ENCODE measurements at places on chromosomes 7 and 10.

GRCh38 chr7:88664630-88665233, 94.8 kb upstream of the ZNF804B start:
- no peak for DNase-seq

DNA sequence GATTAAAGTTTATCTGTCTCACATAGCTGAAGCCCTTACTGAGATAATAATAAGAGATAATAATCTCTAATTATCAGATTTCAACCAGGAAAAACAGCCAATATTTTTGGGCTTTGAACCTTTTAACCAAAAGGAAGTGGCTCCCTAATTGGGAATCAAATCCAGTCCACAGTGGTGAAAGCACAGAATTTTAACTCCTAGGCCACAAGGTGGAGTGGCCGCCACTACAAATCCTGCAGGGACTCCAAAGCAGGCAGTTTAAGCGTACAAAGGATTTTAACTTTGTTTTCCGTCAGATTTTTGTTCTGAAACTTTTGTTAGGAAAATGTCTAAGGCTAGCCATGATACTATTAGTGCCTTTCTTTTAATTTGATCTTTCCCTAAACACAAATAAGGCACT, 99.6 kb upstream of the CCNY start:
- DNase-seq: no peak

DNA sequence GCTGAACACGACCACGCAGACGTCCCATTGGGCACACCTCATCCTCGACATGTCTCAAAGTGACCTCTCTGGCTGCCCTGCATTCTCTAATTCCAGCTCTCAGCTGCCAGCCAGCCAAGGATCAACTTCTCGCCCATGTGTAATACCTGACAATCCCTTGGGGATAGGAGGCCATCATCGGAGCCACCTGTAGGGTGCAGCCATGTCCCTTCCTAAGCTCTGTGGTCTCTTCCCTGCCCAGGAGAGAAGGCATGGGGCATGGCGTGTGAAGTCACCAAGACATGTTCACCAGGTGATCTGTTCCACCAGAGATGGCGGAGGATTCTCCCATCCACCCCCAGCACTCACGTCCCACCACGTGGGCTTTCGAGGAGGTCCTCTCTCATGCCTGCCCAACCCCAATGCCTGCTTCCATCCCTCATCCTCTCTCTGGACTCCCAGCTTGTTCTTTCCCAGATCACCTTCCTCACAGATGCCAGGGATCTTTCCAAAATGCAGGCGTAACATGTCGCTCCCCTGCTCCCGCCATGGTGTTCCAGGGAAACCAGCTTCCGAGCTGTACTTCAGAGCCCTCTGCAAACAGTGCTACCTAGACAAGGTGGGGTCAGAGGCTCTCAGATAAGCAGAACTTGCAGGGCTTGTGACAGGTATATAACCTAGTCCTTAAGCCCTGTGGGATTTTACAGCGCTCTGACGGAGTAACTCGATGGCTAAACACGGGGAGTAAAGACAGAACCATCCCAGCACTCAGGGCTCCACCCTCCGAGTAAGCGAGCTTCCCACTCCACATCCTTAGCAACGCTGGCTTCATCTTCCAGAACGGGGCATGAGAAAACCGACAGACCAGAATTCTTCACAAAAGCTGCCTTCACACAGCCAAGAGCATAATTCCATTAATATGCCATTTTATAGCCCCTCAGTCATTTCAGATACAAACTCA, 41.1 kb downstream of the BRI3 start:
- no peak for DNase-seq

DNA sequence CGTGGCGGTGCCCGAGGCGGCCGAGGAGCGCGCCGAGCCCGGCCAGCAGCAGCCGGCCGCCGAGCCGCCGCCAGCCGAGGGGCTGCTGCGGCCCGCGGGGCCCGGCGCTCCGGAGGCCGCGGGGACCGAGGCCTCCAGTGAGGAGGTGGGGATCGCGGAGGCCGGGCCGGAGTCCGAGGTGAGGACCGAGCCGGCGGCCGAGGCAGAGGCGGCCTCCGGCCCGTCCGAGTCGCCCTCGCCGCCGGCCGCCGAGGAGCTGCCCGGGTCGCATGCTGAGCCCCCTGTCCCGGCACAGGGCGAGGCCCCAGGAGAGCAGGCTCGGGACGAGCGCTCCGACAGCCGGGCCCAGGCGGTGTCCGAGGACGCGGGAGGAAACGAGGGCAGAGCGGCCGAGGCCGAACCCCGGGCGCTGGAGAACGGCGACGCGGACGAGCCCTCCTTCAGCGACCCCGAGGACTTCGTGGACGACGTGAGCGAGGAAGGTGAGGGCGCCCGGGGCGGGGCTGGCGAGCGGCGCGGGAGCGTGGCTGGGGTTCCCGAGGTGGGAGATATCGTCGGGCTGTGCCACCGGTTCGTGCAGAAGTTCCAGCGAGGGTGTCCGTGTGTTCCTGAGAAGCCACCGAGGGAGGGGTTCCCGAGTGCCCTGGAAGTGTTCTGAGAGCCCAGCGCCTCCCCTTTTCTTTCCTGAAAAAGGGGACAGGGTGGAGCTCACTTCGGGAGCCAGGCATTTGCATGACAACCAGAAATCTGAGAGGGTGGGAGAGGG, 495 bp downstream of the EIF3B start:
- DNase-seq: no peak

- no peak for DNase-seq
These were observed 59.3 kb upstream of the EXOC6 start for GRCh38 chr10:92789067-92789466.

- DNase-seq: no peak
These were observed 621.0 kb downstream of the PARD3 start for GRCh38 chr10:34193931-34194626.

DNA sequence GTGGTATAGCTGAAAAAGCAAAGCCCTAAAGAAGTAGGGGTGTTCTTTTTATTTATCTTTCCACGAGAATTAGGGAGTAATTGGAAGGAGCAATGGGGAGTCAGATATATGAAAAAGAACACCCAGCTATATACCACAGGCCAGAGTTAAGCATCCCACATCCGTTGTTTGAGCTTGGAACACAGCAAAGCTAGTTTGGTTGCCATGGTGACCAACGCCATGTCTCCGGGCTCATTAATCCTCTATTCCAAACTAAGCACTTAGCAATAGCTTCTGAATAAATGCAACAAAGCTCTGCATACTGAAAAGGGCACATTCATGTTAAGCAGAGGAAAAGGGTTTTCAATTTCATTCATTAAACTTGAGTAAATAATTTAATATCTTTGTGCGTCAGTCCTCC, 23.5 kb downstream of the ASB4 start:
- no peak for DNase-seq

DNA sequence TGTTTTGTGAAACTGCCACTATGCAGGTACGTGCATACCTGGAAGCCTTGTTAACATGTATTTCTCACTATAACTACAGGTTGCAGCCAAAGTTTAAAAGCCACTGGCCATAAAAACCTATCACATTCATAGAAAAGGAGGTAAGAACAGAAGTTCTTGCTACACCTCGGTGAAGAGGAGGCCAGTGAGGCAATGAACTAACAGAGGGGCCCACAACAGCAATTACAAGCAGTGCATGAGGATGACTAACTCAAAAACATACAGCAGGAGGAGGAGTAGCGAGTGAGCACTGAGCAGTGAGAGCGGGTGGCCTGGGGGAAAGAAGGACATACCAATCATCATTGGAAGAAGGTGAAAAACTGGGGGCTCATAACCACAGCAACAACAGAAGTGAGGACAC, 51.6 kb downstream of the NUDCD3 start:
- DNase-seq: no peak

DNA sequence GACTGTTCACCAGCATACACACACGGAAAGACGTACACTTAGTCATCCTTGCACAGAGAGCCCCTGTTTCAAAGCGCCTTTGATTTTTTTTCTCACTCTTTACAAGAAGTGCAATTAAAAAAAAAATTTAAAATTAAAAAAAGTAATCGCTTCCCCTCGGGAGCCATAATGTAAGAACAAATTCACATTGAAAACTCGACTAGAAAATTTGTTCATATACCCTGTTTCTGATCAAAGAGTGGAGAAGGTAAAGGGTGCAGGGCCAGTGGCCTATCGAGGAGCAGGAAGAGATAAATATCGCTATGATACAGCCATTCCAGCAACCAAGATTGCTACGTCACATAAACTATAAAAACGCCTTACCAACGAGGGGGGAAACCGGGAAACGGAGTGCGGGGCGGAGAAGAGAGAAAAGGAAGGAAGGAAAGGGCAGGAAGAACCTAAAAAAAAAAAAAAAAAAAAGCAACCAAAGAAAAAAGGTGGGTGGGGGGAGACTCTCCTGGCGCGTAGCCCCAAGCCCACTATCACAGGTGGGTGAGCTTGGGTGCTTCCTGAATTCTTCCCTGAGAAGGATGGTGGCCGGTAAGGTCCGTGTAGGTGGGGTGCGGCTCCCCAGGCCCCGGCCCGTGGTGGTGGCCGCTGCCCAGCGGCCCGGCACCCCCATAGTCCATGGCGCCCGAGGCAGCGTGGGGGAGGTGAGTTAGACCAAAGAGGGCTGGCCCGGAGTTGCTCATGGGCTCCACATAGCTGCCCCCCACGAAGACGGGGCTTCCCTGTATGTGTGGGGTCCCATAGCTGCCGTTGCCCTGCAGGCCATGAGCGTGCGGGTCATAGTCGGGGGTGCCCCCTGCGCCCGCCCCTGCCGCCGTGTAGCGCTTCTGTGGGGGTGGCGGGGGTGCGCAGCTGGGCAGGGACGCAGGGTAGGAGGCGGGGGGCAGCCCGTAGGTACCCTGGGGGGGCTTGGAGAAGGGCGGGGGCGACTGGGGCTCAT, 5.2 kb upstream of the HOXA2 start:
- no peak for DNase-seq

GRCh38 chr10:119343011-119343601, 135.7 kb downstream of the GRK5 start:
- no peak for DNase-seq

- DNase-seq: no peak
These were observed 36.7 kb downstream of the ATE1 start for GRCh38 chr10:121891103-121891502.

- no peak for DNase-seq
These were observed 60.1 kb upstream of the NFE2L3 start for GRCh38 chr7:26091933-26092332.

- DNase-seq: no peak
These were observed 441.1 kb downstream of the POM121L12 start for GRCh38 chr7:53476566-53476965.

- DNase-seq: peak; percentile 91
These were observed at the start of gene ADIRF for GRCh38 chr10:86968271-86968993. ADIRF (plus strand) TSS chr10:86968482; CDS start chr10:86968545, 63 bp downstream.

DNA sequence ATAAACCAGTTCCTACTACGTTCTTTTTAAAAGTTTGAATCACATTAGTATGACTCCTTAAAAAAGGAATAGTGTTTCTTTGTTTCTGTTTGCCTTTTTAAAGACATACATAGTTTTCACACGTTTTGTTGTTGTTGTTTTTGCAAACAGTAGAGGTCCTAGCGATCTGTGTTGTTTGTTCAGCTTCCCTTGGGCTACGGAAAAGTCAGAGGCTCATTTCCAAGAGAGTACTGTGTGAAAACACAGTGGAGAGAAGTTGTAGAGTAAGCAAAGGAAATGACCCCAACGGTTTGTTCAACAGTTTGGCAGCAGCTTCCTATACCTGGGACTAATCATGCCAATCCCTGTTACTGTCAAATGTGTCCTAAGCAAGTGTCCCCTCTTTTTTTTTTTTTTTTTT, 87.1 kb upstream of the STEAP1 start:
- no peak for DNase-seq

DNA sequence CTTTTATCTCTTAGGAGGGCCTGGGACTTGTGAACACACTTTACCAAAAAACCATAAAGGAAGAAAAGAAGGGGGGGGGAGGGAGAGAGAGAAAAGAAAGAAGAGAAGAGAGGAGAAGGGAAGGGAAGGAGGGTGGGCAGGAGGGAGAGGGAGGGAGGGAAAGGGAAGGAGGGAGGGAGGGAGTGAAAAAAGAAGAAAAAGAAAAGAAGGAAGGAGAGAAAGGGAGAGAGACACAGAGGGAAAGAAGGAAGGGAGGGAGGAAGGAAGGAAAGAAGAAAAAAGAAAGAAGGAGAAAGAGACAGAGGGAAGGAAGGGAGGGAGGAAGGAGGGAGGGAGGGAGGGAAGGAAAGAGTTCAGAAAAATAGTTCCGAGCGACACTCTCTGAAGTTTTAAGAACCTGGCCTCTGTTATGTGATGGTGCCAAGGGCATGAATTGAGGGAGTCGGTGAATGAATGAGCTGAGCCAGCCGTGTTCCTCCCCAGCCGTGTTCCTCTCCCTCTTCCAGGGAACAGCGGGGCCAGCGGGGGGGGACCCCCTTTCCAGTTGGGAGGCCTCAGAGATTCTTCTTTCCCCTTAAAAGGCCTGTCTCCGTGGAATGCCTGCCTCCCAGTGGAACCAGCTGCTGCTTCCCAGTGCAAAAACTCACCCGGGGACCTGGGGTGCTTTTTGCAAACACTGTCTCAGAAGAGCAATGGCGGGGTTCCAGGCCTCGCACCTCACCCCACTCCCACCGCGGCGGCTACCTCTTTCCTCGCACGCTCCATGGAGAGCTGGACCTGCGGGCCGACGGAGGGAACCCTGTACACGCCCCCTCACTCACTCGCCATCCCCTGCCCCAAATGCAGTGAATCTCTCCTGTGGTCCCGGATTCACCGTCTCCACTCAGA, 84.1 kb downstream of the FOXL3 start:
- DNase-seq: no peak

DNA sequence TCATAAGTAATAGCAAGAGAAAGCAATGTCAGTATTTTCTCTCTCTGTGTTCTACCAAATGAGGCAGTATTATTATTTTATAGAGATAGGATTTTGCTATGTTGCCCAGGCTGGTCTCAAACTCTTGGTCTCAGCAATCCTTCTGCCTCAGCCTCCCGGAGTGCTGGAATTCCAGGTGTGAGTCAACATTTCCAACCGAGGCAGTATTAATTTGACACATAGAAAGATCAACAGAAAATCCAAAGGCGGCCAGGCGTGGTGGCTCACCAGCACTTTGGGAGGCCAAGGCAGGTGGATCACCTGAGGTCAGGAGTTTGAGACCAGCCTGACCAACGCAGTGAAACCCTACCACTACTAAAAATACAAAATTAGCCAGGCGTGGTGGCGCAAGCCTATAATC, 71.8 kb downstream of the SMURF1 start:
- DNase-seq: no peak

GRCh38 chr7:16268821-16269768, 152.2 kb downstream of the CRPPA start:
- no peak for DNase-seq

Data from ureter (tissue), 1 donor.